Brain (organoid and tissue), 16 donors: ENCODE measurements at places on chromosomes 12 and 14. TPM values are rescaled to one million over a fixed set of nuclear protein-coding genes. Genes with fewer than 3 reads are reported as not detected.

OR4K15 gene
- polyA plus RNA-seq: not detected

SLC10A1 gene
- not detected for polyA plus RNA-seq

RD3L gene
- polyA plus RNA-seq: not detected

GPR68 gene
- 3.0 TPM for polyA plus RNA-seq

BHLHE41 gene
- 24.7 TPM for polyA plus RNA-seq

IL31 gene
- polyA plus RNA-seq: not detected

- no peak for DNase-seq
Observed at GRCh38 chr12:30839643-30840220, 85.0 kb upstream of the CAPRIN2 start.

- DNase-seq: no peak
Observed at GRCh38 chr12:46585854-46586621, 213.5 kb upstream of the SLC38A2 start.

GRCh38 chr12:116266168-116266601 is 11.3 kb downstream of the MED13L start:
- DNase-seq: no peak

- no peak for DNase-seq
Observed at GRCh38 chr14:100007254-100007653, 58.0 kb upstream of the EVL start.

GRCh38 chr14:99724196-99724891 is 40.2 kb downstream of the CYP46A1 start:
- no peak for DNase-seq

GRCh38 chr12:2226641-2227040 is 173.9 kb downstream of the CACNA1C start:
- no peak for DNase-seq

- DNase-seq: no peak
Observed at GRCh38 chr12:52884526-52885293, 20.2 kb downstream of the KRT8 start.

GRCh38 chr12:52539083-52539820 is 13.7 kb downstream of the KRT71 start:
- peak; percentile 39 for DNase-seq

DNA sequence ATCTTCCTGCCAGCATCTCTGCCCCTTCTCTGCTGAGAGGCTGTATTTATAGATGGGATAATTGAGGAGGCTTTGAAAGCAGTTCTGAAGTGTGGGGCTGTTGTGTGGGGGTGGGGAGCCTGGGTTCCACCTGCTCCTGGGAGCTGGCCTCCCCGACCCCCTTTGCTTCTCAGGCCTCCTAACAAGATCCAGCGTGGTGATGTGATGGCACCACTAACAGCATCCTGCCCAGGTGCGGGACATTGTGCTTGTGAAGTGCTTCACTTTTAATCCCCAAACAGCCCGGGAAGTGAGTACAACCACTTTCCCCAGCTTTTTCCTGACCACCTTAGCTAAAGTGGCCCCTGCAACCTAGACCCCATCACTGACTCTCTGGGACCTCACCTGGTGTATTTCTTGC is 95.1 kb upstream of the NRXN3 start:
- no peak for DNase-seq

DNA sequence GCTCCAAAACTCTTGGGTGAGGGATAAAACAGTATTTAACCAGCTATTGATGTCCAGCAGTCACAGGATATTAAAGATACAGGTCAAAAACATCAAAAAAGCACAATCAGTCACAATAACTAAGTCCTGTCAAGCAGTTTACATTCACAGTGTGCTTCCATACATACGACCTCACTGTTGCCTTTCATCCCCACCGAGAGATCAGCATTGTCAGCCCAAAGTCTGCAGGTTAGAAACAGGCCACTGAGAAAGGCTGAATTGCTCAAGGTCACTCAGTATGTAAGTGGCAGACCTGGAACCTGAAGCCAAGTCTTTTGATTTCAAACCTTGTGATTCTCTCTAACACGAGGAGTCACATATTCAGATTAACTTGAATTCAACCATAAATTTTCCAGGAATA is 124.9 kb downstream of the GXYLT1 start:
- no peak for DNase-seq
